ENCODE measurements at places on chromosomes 7 and 10. TPM values are rescaled to one million over a fixed set of nuclear protein-coding genes. Genes with fewer than 3 reads are reported as not detected.

DNA sequence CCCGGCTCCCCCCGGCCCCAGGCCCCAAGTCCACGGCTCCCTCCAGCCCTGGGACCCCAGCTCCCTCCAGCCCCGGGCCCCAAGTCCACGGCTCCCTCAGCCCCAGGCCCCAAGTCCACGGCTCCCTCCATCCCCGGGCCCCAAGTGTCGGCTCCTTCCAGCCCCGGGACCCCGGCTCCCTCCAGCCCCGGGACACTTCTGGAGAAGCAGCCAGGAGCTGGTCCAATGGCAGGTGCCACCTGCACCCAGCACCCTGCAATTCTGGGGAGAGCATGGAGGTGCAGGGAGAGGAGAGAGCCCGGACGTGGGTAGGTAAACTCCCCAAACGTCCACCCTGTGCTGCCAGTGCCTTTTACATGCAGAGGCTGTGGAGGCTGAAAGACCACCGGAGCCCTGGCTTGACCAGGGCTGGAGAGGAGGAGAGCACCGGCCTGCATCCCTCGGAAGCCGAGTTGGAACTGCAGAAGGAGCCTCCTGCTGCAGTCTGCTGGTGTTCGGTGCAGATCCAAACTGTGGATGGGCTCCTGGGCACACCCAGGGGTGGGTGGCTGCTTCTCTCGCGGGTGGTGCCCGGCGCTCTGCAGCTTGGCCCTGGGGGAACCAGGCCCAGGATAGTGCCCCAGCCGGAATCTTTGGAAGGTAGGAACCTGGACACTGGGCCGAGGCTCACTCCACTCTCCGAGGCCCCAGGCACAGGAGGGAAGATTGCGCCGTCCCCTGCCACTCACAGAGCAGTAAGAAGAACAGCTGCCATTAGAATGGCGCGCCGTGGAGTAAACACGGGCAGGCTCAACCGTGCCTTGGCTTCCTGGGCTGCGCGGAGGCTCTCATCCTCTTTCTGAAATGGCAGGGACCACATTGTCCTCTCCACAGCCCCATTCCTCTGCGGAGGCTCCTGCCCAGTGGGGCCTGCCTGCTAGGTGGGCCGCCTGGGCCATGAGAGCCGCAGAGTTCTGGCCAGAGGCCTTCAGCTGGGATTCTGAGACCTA, 14.7 kb downstream of the SHH start:
- no peak for DNase-seq

DNA sequence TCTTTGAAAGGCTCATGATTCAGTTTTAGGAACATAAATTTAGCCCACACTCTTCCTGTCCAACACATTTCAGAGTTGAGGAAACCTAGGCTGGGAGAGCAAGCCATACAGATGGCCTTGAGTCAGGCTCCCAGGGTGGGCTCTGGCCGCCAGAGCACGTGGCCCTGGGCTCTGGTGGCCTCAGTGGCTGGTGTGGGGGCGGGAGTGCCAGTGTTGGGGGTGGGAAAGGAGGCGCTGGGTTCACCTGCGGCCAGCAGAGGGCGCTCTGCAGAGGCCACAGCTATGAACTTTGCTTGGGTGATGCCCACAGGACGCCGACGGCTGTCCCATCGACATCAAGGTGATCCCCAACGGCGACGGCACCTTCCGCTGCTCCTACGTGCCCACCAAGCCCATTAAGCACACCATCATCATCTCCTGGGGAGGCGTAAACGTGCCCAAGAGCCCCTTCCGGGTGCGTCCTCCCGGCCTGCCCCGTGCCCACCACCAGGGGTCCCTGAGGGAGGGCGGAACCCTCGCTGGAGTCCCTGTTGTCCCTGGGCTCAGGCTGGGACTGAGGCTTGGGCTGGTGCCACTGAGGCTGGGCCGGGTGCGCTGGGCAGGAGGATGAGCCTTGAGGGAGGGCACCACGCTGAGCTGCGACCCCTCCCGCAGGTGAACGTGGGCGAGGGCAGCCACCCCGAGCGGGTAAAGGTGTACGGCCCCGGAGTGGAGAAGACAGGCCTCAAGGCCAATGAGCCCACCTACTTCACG, 11.9 kb downstream of the FLNC start:
- peak; percentile 58 for DNase-seq

The IDE gene
- 24.5 TPM for polyA plus RNA-seq

The SMO gene
- 4.5 TPM for polyA plus RNA-seq

The LBX1 gene
- not detected for polyA plus RNA-seq
